Stimulated activated CD4-positive, alpha-beta T cell treated with anti-CD3 and anti-CD28 coated beads, Interleukin-15, amount 100 ng/mL, for 1 hour (primary cell): ENCODE measurements at places on chromosomes 1 and 21.
A peak's percentile ranks its signal among the peaks of the same experiment; 100 is the strongest.

DNA sequence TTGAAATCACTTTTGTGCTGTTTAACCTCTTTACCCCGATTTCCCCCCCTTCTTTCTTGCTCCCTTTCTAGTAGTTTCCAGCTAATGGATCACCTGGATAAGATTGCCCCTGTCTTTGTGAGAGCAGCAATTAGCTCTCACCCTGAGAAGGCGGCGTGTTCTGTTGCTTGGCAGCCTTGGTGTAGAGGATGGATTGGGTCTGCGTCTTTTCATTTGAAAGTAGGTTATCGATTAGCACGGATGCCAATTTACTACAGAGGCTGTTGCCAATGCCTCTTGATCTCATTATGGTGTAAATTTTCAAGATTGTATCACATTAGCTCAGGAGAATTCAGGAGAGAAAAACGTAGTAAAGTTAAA, 26.4 kb downstream of the KIF26B start:
- no peak for DNase-seq

GRCh38 chr1:51936531-51936930, 54.0 kb downstream of the RAB3B start:
- no peak for DNase-seq

DNA sequence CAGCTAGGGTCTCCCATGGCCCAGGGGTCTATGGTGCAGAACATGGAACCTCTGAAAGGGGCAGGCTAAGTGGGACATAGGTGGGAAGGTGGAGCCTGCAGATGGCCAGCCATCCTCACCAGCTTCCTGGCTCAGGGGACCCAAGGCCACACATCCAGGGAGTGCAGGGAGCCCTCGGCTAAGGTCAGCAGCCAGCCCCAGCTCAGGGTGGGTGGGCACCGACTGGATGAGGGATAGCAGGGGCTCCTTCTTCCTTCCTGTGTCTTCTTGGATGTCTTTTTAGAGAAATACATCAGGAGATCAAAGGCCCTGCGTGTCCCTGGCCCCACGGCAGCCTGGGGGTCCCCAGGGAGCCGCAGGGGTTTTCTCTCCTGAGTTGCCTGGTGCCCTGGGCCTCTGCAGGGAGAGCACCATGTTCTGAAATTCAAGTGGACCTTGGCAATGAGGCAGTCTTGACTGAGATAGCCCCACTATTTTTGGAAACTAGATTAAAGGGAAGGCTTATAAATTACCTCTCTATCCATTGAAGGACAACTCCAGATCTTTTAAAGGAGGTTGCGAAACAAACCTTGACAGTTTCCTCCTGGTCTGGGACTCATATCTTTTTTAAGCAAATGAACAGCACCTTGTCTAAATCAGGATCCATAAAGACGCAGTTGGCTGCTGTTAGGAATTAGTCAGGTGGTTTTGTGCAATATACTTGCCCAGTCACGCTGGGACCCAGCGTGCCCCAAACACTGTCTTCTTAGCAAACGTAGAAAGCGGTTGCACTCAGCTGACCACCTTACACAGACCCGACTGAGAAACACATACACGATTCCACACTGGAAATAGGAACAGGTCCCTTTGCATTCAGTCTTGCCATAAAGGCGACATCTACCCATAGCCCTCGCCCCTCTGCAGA, 242.3 kb downstream of the TOMM20 start:
- DNase-seq, result no peak

DNA sequence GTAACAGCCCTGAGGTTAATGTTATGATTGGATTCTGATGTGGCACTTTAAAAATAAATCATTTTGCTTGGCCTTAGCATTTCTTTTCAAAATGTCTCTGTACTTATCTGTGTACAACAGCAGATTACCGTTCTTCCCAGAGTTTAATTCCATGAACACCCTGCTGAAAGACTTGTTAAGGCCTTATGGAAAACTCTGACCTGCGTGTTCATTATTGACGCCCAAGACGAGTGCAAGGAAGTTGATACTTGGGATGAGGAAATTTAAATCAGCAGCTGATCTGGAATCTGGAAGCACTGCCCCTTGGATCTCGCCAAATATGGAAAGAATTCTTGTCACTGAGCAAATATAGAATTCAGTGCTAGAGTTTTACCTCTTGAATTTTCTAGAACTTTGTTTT, 6.7 kb downstream of the ERG start:
- no peak for DNase-seq

GRCh38 chr1:86618358-86618757, 71.5 kb downstream of the CLCA4 start:
- no peak for DNase-seq

DNA sequence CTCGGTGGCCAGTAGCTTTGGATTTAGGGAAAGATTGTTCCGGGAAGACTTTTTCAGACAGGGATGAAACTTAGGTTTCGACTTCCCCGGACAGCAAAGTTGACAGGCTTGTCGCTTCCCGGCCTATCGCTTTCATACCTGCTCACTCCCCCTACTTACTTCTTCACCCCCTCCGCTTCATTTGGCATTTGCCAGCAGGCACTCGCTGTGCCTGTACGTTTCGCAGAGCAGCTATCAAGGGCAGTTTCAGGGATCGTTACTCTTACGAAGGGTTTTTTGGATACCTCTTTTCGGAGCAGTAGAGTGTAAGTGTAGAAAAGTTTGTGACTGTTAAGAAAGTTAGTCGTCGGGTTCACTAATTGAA, 393 bp downstream of the BLZF1 start:
- peak; percentile 1 for DNase-seq

DNA sequence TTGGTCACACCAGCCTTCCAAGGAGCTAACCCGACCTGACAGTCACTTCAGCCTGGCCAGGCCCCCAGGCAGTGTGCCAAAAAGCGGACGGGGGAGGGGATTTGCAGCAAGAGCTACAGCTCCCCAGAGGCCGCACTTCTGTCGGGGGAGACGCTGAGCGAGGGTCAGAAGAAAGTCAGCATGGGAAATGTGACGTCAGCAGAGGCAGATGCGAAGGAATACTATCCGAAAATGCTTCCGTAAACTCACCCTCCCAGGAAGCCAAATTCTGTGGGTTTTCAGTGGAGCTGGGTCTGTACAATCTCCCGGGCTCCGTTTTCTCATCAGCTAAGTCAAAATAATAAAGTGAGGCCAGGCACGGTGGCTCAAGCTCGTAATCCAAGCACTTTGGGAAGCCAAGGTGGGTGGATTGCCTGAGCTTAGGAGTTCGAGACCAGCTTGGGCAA, 28.5 kb upstream of the ECE1 start:
- no peak for DNase-seq

- no peak for DNase-seq
Measured at GRCh38 chr1:194062962-194063361, 876.5 kb upstream of the B3GALT2 start.

DNA sequence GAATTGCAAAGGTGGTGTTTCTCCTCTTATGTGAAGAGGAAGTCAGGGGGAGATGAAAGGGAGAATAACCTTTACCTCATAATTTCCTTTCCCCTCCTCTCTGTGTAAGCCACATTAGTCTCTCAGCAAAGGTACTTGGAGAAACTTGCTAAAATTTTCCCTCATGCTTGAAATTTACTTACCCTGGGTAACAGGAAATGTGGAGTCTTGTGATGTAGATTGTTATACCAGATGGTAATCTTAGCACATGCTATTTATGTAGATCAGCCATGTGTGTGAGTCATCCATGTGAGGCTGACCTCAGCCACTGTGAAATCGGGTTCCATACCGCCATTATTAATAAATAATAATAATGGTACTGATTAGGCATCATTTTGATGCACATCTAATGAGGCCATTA, 128.4 kb downstream of the TGFB2 start:
- DNase-seq, result no peak

GRCh38 chr1:199081739-199082138, 442.9 kb downstream of the PTPRC start:
- DNase-seq, result no peak

GRCh38 chr1:72557446-72558049, 275.2 kb upstream of the NEGR1 start:
- DNase-seq, result no peak

GRCh38 chr1:212060632-212061472, 25.3 kb downstream of the DTL start:
- DNase-seq, result no peak

- DNase-seq, result no peak
Measured at GRCh38 chr1:200217703-200218102, 190.2 kb downstream of the NR5A2 start.

DNA sequence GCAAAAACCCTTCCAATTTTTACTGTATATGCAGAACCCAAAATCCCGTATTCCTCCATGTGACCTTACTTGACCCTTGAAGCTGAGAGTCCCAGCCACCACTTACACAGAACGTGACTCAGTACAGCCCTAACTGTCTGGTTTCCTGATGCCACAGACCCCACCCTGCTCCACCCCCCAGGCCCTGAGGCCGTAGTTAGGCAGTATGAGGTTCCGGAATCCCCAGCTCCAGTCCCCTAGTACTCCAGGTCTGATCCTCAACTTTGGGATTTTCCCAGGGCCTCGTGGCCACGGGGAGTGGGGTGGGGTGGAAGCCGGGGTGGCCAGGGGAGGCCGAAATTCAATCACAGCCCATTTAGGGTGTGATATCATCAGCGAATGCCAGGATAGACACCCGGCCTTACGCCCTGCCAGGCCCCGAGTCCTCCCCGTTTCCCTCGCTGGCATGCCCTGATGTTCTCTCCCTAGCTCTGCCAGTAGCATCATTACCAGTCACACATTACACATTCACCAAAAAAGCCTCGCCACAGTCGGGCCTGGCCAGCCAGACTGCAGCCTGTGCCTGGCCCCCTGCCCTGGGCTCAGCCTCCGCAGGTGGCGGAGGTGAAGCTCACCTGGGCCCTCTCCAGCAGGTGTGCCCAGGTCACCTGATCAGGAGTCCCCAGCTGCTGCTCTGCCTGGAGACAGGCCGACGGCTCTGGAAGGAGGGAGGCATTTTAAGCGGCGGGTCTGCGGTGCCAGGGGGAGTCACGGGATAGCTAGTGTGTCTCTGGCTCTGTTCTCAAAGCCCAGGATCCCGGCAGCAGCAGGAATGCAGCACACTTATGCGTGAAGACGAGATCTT, 70.8 kb downstream of the SCCPDH start:
- no peak for DNase-seq

DNA sequence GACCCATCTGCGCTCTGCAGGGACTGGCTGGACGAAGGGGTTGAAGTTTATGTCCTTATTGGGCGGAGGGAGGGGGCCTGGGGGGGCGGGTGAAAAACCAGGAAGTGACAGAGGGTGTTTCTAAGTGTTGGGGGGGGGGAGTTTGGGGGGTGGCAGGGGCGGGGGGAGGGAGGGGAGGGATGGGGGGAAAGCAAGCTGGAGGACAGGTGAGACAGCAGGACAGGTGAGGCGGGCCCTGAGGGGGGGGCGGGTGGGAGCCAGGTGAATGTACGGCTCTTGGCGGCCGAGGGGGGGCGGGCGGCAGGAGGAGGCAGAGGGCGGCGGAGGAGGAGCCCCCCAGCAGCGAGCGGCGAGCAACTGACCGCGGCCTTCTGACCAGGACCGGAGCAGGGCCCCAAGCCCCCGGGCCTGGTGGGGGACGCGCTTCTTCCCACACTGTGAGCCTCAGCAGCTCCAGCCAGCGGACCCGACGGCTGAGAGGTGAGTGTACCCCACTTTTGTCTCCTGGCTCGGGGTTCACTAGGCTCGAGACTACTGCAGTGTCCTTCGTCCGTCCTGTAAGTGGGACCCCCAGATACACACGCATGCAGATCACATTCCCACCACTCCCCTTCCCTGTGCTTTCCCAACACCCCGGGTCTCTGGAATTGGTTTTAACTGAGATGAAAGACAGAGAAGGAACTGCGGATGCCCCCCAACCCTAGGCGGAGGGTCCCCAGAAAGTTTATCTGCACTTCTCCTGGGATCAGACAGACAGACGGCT, at the start of gene ZBTB7B:
Gene ZBTB7B (plus strand): TSS at position 339 of the 763 bp plus-strand sequence. CDS start 11,859 bp downstream, outside the sequence.
- DNase-seq, result no peak

DNA sequence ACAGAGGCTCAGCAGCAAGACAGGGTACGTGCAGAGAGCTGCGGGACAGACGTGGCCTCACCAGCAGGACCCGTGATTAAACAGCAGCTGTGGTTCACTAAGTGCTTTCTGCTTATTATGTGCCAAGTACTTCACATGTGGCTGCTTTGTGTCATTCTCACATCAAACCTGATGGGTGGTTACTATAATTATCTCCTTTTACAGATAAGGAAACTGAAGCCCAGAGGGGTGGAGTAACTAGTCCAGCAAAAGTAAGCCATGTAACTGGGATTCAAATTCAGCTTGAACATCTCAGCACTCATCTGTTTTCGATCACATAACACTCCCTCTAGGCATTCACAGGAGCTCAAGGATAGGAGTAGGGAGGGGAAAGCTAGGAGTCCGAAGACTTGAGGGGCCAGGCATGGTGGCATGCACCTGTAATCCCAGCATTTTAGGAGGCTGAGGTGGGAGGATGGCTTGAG, 50.8 kb upstream of the CLIC4 start:
- no peak for DNase-seq

GRCh38 chr1:225928186-225929175, 4.4 kb upstream of the PYCR2 start:
- no peak for DNase-seq

- DNase-seq, result no peak
Measured at GRCh38 chr1:229037806-229038405, 233.0 kb upstream of the RAB4A start.

DNA sequence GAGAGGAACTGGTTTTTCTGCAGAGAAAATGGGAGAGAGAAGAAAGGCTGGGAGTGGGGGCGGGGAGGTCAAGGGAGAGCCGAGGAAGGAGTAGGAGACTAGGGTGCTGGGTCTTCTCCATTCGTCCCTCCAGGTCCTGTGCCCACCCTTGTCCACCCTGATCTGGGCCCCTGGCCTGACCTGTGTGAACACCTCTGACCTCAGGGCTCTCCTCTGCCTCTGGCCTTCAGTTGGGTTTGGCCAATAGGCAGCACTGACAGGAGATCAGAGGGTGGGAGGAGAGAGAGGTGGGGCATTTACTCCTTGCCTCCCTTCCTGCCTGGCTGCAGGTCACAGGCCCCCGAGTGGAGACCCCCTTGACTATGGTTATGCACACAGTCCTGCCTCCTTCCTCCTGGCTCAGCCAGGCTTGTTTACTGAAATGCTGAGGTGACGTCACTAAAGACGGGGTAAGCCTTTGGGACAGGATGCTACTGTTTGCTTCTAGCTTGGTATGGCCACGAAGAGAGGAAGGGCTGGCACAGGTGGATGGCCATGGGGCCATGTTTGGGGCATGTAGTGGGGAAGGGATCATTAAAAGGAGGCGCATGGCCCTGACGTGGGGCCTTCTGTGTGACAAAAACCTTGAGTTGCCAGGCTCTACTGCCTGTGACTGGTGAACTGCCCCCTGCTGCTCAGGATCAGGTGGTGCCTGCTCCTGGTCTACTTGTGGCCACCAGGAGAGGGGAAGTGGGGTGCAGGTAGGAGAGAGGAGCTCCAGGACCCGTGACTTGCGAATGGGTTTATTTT, 248.7 kb upstream of the CSF3R start:
- no peak for DNase-seq

GRCh38 chr1:171221665-171222591, 26.4 kb upstream of the FMO1 start:
- no peak for DNase-seq
